ENCODE measurements at places on chromosomes 3 and 15. TPM values are rescaled to one million over a fixed set of nuclear protein-coding genes. Genes with fewer than 3 reads are reported as not detected.

Gene AGBL1
- polyA plus RNA-seq, result 0.01 TPM

Gene SCN11A
- polyA plus RNA-seq, result 0.02 TPM

Gene GOLGA6L7
- not detected for polyA plus RNA-seq

Gene EPHA3
- polyA plus RNA-seq, result 0.18 TPM

Gene EPHB1
- polyA plus RNA-seq, result 0.04 TPM

Gene PCOLCE2
- 1.4 TPM for polyA plus RNA-seq

Gene MORC1
- not detected for polyA plus RNA-seq

Gene SQOR
- polyA plus RNA-seq, result 88.4 TPM

Gene WDR72
- 0.04 TPM for polyA plus RNA-seq

Gene GREM1
- polyA plus RNA-seq, result 6.9 TPM

Measured in esophagus (tissue), 2 donors.